ENCODE measurements at places on chromosomes 11 and 22. TPM values are rescaled to one million over a fixed set of nuclear protein-coding genes. Genes with fewer than 3 reads are reported as not detected.
A peak's percentile ranks its signal among the peaks of the same experiment; 100 is the strongest.

- no peaks in the 10 kb centered on the region for H3K36me3 ChIP-seq
- peaks cover 14% of the 10 kb centered on the region for H3K27me3 ChIP-seq
- no peak for DNase-seq
- H3K27ac ChIP-seq, result no peak overlapping the region
- H3K4me3 ChIP-seq, result no peak overlapping the region
Measured at GRCh38 chr11:61887839-61888494, 3.4 kb downstream of the FADS3 start.

GRCh38 chr11:62645671-62645945 lies 805 bp downstream of the GANAB start:
- H3K4me1 ChIP-seq, result peaks cover 6% of the 10 kb centered on the region
- peak overlapping the region; percentile 94 for H3K27ac ChIP-seq
- peak overlapping the region; percentile 98 for H3K4me3 ChIP-seq
- no peaks in the 10 kb centered on the region for H3K27me3 ChIP-seq
- H3K36me3 ChIP-seq, result no peaks in the 10 kb centered on the region

GRCh38 chr22:49021131-49021925 lies 806.3 kb downstream of the BRD1 start:
- H3K4me1 ChIP-seq, result no peaks in the 10 kb centered on the region
- H3K27me3 ChIP-seq, result no peaks in the 10 kb centered on the region
- no peak overlapping the region for H3K27ac ChIP-seq
- DNase-seq, result no peak

DNA sequence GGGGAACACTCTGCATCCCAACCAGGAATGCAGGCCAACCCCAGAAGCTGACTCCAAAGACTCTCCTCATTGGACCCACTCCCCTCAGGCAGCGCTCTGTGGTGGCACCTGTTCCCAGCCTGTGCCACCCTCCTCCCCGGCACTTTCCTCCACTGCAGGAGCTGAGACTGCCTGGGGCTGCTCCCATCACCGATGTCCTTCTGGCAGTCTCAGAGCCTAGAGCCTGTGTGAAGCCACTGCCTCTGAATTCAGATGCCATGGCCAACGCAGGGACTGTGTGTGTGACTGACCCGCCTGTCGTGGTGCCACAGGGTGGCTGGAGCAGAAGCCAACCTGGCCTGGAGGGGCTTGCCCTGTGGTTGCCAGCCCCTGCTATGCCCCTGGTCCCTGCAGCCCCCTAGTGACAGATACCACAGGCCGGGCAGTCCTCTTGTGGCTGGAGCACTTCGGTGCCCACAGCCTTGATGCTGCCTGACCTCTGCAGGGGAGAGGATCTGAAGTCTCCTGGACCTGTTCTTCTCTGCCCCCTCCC lies 43.2 kb downstream of the TBX1 start:
- H3K4me3 ChIP-seq, result no peak overlapping the region
- no peak for DNase-seq
- no peak overlapping the region for H3K27ac ChIP-seq
- no peaks in the 10 kb centered on the region for H3K4me1 ChIP-seq
- no peaks in the 10 kb centered on the region for H3K36me3 ChIP-seq

GRCh38 chr11:20227631-20228030 lies 67.4 kb upstream of the DBX1 start:
- no peak for DNase-seq
- H3K27me3 ChIP-seq, result peaks cover 3% of the 10 kb centered on the region
- H3K27ac ChIP-seq, result no peak overlapping the region
- peaks cover 6% of the 10 kb centered on the region for H3K4me1 ChIP-seq
- H3K36me3 ChIP-seq, result peaks cover 10% of the 10 kb centered on the region

Gene IL10RA
- not detected for total RNA-seq

Gene ADORA2A
- total RNA-seq, result 0.51 TPM

Gene PARVG
- not detected for total RNA-seq

GRCh38 chr11:96307776-96308140 lies 35.2 kb downstream of the MAML2 start:
- no peak overlapping the region for H3K4me3 ChIP-seq
- no peak for DNase-seq
- H3K4me1 ChIP-seq, result peaks cover 16% of the 10 kb centered on the region
- H3K27ac ChIP-seq, result no peak overlapping the region
- no peaks in the 10 kb centered on the region for H3K36me3 ChIP-seq
- no peaks in the 10 kb centered on the region for H3K27me3 ChIP-seq

Gene BEST1
- total RNA-seq, result not detected

GRCh38 chr11:1889941-1890855 lies 1.5 kb downstream of the PRR33 start:
- DNase-seq, result no peak
- no peak overlapping the region for H3K27ac ChIP-seq
- no peaks in the 10 kb centered on the region for H3K4me1 ChIP-seq
- H3K4me3 ChIP-seq, result no peak overlapping the region

Gene KDM4E
- not detected for total RNA-seq

Gene PLAAT2
- total RNA-seq, result not detected

DNA sequence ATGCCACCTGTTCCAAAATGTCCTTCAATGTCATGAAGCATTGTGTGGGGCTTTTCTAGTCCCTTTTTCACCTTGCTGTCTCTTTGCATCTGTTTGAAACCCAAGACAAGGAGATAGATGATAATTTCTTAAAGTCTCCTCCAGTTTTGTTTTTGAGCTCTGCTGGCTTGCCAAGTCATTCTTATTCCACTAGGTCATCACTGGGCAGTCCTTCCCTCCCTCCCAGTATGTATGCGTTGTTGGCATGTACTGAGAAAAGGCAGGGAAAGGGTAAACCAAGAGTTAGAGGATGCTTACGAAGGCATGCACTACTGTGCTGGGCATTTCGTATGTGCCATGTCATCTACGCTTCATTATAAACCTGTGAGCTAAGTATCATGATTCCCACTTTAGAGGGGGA lies 78.6 kb downstream of the PARVA start:
- no peaks in the 10 kb centered on the region for H3K36me3 ChIP-seq
- no peaks in the 10 kb centered on the region for H3K27me3 ChIP-seq
- no peak overlapping the region for H3K27ac ChIP-seq
- H3K4me1 ChIP-seq, result peaks cover 42% of the 10 kb centered on the region
- no peak for DNase-seq
- H3K4me3 ChIP-seq, result no peak overlapping the region

DNA sequence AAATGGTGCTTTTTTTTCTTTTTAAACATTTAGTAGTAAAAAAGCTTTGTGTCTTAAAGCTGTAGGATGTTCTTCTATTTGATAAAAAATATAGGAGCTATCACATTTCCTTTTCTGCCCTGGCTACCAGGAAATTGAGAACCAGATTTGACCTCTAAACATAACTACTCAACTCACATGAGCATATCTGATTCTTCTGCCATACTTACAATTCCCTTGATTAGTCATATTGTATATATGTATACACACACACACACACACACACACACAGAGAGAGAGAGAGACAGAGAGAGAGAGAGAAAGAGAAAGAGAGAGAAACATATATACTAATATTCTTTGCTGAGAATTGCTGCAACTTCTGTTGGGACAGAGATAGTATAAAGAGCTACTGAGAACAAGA lies 23.0 kb upstream of the GDPD4 start:
- H3K27ac ChIP-seq, result no peak overlapping the region
- no peak overlapping the region for H3K4me3 ChIP-seq
- no peaks in the 10 kb centered on the region for H3K27me3 ChIP-seq
- H3K4me1 ChIP-seq, result no peaks in the 10 kb centered on the region
- no peak for DNase-seq

GRCh38 chr11:61820174-61820573 lies 3.4 kb upstream of the FADS1 start:
- H3K4me3 ChIP-seq, result no peak overlapping the region
- peaks cover 11% of the 10 kb centered on the region for H3K4me1 ChIP-seq
- H3K36me3 ChIP-seq, result no peaks in the 10 kb centered on the region
- DNase-seq, result no peak

- no peak for DNase-seq
- no peak overlapping the region for H3K27ac ChIP-seq
- H3K36me3 ChIP-seq, result no peaks in the 10 kb centered on the region
Measured at GRCh38 chr11:121670805-121671282, 218.1 kb upstream of the SORL1-AS1 start.

GRCh38 chr22:37310075-37310606 lies 27.8 kb downstream of the CYTH4 start:
- no peak overlapping the region for H3K27ac ChIP-seq
- DNase-seq, result no peak
- no peaks in the 10 kb centered on the region for H3K27me3 ChIP-seq
- peaks cover 11% of the 10 kb centered on the region for H3K4me1 ChIP-seq
- no peak overlapping the region for H3K4me3 ChIP-seq

Gene MAPK8IP1
- 11.0 TPM for total RNA-seq

Gene IFITM10
- total RNA-seq, result not detected

Gene ELFN2
- 1.1 TPM for total RNA-seq

Gene APOBEC3F
- 0.45 TPM for total RNA-seq

GRCh38 chr11:15716550-15716949 lies 601.8 kb downstream of the INSC start:
- H3K27ac ChIP-seq, result no peak overlapping the region
- H3K36me3 ChIP-seq, result no peaks in the 10 kb centered on the region
- no peaks in the 10 kb centered on the region for H3K27me3 ChIP-seq
- peaks cover 28% of the 10 kb centered on the region for H3K4me1 ChIP-seq
- no peak for DNase-seq

DNA sequence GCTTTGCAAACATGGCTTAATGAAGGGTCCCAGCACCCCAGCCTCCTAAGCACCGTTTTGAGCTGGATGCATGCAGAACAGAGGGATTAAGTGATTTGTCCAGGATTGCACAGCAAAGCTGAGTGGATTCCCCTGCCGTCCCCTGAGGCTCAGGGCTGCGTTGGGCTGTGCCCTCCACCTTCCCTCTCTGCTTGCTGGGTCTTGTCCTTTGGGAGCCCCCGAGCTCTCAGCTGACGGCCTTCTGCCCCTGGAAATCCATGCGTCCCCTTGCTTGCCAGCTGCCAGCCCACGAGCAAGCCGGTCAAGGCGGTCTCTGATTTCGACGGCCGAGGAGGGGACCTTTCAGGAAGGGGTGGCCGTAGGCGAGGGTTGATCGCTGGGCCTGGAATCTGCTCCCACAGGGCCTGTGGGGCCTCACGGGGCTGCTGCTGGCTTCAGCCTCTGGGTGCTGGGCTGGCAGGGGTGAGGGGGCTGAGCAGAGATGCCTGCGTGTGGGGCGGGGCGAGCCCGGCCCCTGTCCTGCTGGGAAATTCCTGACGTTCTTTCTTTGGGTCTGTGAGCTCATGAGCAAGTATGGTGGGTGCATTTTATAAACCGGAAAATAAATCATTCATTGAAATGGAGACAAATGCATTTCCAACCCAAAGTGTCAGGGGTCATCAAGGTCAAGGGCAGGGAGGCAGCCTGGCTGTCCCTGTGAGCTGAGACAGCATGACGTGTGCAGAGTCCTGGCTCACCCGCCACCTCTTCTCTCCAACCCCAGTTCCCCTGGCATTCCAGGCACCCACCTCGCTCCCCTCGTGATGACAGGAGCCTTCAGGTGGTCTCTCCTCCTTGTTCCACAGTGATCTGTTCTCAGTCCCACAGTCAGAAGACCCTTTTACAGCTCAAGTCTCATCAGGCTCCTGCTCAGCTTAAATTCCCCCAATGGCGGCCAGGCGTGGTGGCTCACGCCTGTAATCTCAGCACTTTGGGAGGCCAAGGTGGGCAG lies 28.1 kb downstream of the FGF4 start:
- peaks cover 6% of the 10 kb centered on the region for H3K4me1 ChIP-seq
- no peak overlapping the region for H3K4me3 ChIP-seq
- H3K27me3 ChIP-seq, result no peaks in the 10 kb centered on the region

DNA sequence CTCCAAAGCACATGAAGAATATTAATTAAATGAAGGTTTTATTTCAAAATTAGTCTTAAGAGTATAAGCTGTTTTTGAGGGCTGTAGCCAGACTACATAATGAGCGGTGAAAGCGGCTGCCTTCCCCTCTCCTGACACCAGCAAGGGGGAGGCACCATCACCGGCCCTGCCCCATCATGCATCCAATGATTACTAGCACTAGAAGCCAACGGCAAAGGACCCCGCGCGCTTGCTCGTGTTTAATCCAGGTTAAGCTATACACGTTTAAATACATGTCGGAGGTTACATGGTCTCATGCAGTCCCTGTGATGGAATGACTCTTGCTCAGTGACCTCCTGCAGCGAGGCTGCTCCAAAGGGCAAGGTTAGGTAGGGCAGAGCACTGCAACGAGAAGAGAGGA lies 50.3 kb downstream of the FEZ1 start:
- no peaks in the 10 kb centered on the region for H3K27me3 ChIP-seq
- peaks cover 42% of the 10 kb centered on the region for H3K4me1 ChIP-seq
- H3K27ac ChIP-seq, result no peak overlapping the region

Gene OR2AG2
- total RNA-seq, result 0.25 TPM

- H3K27ac ChIP-seq, result no peak overlapping the region
- no peaks in the 10 kb centered on the region for H3K36me3 ChIP-seq
Measured at GRCh38 chr11:35390737-35391682, 28.3 kb downstream of the SLC1A2 start.

- no peak overlapping the region for H3K4me3 ChIP-seq
- DNase-seq, result no peak
- peaks cover 28% of the 10 kb centered on the region for H3K4me1 ChIP-seq
- H3K36me3 ChIP-seq, result no peaks in the 10 kb centered on the region
- peaks cover 42% of the 10 kb centered on the region for H3K27me3 ChIP-seq
Measured at GRCh38 chr11:120241277-120241676, 1.3 kb downstream of the POU2F3 start.

Gene EIF4G2
- total RNA-seq, result 790 TPM

- H3K27ac ChIP-seq, result no peak overlapping the region
- peaks cover 5% of the 10 kb centered on the region for H3K4me1 ChIP-seq
- H3K4me3 ChIP-seq, result no peak overlapping the region
Measured at GRCh38 chr11:27277843-27278242, 85.2 kb downstream of the CCDC34 start.

GRCh38 chr11:76041208-76041607 lies 165.1 kb downstream of the WNT11 start:
- H3K27me3 ChIP-seq, result no peaks in the 10 kb centered on the region
- H3K27ac ChIP-seq, result no peak overlapping the region

DNA sequence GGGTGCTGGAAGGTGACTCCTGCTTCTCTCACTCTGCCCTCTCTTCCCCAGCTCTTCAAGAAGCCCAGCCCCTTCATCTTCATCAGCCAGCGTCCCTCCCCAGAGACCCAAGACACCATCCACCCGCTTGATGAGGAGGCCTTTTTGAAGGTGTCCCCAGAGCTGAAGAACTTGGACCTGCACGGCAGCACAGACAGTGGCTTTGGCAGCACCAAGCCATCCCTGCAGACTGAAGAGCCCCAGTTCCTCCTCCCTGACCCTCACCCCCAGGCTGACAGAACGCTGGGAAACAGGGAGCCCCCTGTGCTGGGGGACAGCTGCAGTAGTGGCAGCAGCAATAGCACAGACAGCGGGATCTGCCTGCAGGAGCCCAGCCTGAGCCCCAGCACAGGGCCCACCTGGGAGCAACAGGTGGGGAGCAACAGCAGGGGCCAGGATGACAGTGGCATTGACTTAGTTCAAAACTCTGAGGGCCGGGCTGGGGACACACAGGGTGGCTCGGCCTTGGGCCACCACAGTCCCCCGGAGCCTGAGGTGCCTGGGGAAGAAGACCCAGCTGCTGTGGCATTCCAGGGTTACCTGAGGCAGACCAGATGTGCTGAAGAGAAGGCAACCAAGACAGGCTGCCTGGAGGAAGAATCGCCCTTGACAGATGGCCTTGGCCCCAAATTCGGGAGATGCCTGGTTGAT lies 12.6 kb downstream of the IL10RA start:
- DNase-seq, result no peak
- H3K27me3 ChIP-seq, result peaks cover 2% of the 10 kb centered on the region
- no peak overlapping the region for H3K4me3 ChIP-seq

GRCh38 chr22:48887394-48888332 lies 940.0 kb downstream of the BRD1 start:
- no peaks in the 10 kb centered on the region for H3K36me3 ChIP-seq
- H3K4me1 ChIP-seq, result no peaks in the 10 kb centered on the region
- no peaks in the 10 kb centered on the region for H3K27me3 ChIP-seq
- H3K27ac ChIP-seq, result no peak overlapping the region
- no peak for DNase-seq
